ENCODE measurements at places on chromosomes 2 and 18. TPM values are rescaled to one million over a fixed set of nuclear protein-coding genes. Genes with fewer than 3 reads are reported as not detected.

DNA sequence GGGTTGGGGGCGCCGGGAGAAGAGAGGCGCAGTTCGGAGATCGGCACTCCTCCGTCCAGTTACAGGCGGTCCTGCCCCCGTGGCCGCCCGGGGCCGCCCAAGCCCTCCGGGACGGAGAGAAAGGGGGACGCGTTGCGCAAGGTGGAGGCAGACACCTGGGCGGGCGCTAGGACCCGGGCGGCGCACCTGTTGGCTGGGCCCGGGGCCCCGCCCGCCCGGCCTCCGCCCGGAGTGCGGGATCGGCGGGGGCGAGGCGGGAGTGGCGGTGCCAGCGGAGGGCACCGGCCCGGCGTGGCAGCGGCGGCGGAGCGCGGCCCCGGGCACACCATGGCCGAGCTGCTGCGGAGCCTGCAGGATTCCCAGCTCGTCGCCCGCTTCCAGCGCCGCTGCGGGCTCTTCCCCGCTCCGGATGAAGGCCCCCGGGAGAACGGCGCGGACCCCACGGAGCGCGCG lies at the start of gene SGPP2:
TSS of gene SGPP2 (plus strand) at position 268 of the 453 bp plus-strand sequence. CDS start at position 328, 60 bp downstream.
- H3K27ac ChIP-seq: peak within 1 kb of the TSS; percentile 93
- peaks cover under 1% of the 10 kb centered on the region for H3K36me3 ChIP-seq
- H3K27me3 ChIP-seq: peaks cover 40% of the 10 kb centered on the region
- H3K4me3 ChIP-seq: peak within 1 kb of the TSS; percentile 86
- peak; percentile 24 for DNase-seq
- peaks cover 38% of the 10 kb centered on the region for H3K4me1 ChIP-seq

GRCh38 chr2:126600742-126601141 lies 55.2 kb upstream of the GYPC start:
- H3K4me3 ChIP-seq: no peak overlapping the region
- H3K27me3 ChIP-seq: no peaks in the 10 kb centered on the region
- no peaks in the 10 kb centered on the region for H3K4me1 ChIP-seq
- H3K36me3 ChIP-seq: no peaks in the 10 kb centered on the region
- no peak for DNase-seq
- no peak overlapping the region for H3K27ac ChIP-seq

DNA sequence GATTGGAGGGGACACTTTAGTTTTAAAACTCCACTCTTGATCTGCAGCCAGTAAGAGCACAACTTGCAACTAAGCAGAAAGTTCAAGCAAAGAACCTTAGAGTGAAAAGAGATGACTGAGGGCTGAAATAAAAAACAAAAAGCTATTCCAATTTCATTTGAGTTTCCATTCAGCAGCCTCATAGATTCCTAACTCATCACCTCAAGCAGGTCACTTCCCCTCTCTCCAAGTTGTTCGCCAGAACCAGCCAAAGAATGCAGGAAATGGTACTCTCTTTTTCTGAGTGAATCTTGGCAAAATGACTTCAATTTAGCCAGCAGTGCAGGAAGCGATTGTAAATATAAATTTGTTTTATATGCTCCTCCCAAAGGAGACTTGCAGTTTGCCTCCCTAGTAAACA lies 213.3 kb downstream of the SETBP1 start:
- H3K4me3 ChIP-seq: no peak overlapping the region
- peak overlapping the region; percentile 28 for H3K27ac ChIP-seq
- no peaks in the 10 kb centered on the region for H3K27me3 ChIP-seq
- no peak for DNase-seq
- H3K36me3 ChIP-seq: peaks cover 21% of the 10 kb centered on the region

RESP18 gene
- not detected for total RNA-seq

- H3K27ac ChIP-seq: no peak overlapping the region
- H3K4me1 ChIP-seq: peaks cover 12% of the 10 kb centered on the region
- H3K27me3 ChIP-seq: no peaks in the 10 kb centered on the region
- no peak for DNase-seq
- no peak overlapping the region for H3K4me3 ChIP-seq
Measured at GRCh38 chr2:134288814-134289213, 34.9 kb downstream of the MGAT5 start.

DNA sequence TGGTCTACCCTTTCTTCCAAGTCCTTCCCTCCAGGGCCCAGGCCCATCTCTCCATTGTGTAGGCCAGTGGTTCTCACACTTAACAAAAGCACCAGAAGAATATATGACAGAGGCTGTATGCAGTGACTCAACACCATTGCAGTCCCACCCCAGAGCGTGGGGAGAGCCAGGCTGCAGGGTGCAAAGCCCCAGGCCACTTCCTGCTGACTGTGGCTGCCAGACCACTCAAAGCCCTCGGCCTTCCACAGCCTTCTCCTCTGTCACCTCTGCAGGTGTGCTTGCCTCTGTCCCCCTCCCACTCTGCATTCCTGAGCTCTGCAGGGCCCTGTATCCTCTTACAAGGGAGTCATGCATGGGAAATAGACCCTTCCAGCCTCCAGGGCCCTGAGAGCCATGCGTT lies 40.4 kb upstream of the ARHGEF4 start:
- peaks cover 30% of the 10 kb centered on the region for H3K27me3 ChIP-seq
- H3K4me1 ChIP-seq: peaks cover 5% of the 10 kb centered on the region
- H3K36me3 ChIP-seq: no peaks in the 10 kb centered on the region
- H3K4me3 ChIP-seq: no peak overlapping the region
- DNase-seq: no peak
- no peak overlapping the region for H3K27ac ChIP-seq

DNA sequence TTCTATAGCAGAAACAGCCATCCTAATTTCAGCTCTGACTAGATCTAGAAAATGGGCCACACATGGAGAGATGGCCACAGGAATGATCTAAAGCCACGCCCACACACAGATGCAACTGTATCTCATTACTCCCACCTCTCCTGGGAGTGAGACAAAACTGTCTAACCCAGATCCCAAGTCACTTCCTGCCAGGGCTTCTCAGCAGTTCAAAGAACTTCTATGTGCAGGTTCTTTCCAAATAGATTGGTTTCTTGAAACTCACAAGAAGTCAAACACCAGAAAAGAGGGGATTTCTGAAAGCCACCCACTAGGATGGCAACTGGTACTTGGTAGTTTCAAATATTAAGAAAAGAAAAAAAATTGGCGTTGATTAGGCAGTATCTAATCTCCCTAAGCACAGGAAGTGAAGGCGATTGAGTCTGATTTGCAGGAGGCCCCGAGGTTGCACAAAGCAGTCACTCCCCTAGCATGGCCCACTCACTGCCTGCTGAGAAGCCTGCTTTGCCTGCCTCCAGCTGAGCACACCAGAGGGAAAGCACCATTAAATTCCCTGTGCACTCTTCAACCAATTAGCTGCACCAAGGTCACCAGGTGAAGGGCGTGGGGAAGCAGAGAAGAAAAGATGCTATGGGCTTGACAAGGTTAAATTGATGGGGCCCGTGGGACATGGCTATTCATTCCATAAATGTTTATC lies 51.1 kb downstream of the PAPOLG start:
- no peaks in the 10 kb centered on the region for H3K27me3 ChIP-seq
- peaks cover 2% of the 10 kb centered on the region for H3K36me3 ChIP-seq
- peaks cover 13% of the 10 kb centered on the region for H3K4me1 ChIP-seq
- DNase-seq: no peak
- no peak overlapping the region for H3K27ac ChIP-seq

TSGA10 gene
- total RNA-seq: 12.3 TPM

DNA sequence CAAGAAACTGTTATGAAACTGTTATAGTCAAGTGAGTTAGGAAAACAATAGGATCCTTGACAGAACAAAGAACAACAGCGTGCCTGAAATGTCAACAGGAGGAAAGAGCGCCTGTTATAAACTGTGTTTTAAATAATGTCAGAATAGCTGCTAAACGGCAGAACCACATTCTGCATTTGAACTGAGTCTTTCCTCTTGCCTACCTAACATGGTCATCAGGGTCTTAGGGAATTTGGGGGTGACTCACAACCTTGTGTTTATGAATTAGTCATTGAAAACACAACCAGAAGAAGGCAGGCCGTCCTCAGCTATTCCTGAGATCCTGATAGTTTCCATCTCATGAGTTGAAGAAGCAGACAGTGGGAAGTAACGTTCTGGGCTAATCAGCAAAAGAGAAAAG lies 222.0 kb upstream of the FN1 start:
- peaks cover 24% of the 10 kb centered on the region for H3K4me1 ChIP-seq
- no peak overlapping the region for H3K4me3 ChIP-seq
- no peaks in the 10 kb centered on the region for H3K36me3 ChIP-seq
- no peak for DNase-seq

GRCh38 chr2:241519669-241520068 lies 11.3 kb upstream of the STK25 start:
- H3K36me3 ChIP-seq: no peaks in the 10 kb centered on the region
- H3K4me1 ChIP-seq: no peaks in the 10 kb centered on the region
- DNase-seq: no peak
- H3K27ac ChIP-seq: no peak overlapping the region

DNA sequence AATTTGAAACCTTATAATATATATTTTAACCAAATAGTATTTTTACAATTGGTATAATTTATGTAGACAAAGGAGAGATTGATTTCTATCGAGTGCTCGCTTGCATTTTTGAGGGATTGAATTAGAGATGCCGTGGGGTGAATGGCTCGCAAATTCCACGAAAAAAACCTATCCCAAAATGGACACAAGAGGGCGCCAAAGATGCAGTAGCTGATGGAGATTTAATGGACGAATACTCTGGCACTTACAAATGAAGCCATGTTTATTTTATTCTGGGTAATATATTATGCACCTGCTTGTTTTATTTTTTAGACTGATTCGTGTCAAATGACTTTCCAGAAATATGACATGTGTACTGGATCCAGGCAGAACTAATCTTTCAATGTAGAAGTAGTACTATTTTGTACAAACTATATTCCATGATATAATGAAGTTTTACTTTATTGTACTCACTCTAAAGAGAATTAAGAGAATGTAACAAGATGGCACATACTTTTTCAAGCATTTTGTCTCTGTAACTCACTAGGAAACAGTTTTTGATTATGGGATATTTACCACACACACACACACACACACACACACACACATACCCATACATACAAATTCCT lies 505.4 kb downstream of the PLCL1 start:
- peak; percentile 29 for DNase-seq
- H3K27me3 ChIP-seq: peaks cover 25% of the 10 kb centered on the region
- no peak overlapping the region for H3K4me3 ChIP-seq
- H3K36me3 ChIP-seq: no peaks in the 10 kb centered on the region
- H3K27ac ChIP-seq: no peak overlapping the region
- peaks cover 9% of the 10 kb centered on the region for H3K4me1 ChIP-seq

LAMA1 gene
- 257 TPM for total RNA-seq

CRYGC gene
- not detected for total RNA-seq

FBLN7 gene
- 9.3 TPM for total RNA-seq

MAPRE3 gene
- total RNA-seq: 18.0 TPM

DNA sequence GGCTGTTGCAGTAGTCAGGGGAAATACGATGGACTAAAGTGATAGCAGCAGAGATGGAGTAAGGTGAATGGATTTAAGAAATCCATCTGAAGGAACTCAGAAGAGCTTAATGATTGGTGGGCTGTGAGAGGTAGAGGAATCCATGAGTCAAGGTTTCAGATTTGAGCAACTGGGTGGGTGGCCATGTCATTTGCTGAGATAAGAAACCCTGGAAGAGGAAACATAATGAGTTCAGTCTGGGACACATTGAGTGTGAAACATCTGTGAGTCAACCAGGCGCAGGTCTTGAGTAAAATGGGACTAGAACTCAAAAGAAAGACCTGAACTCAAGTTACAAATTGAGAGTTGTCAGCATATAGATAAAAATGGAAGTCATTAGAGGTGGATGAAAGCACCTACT lies 19.7 kb upstream of the ASNSD1 start:
- H3K36me3 ChIP-seq: no peaks in the 10 kb centered on the region
- no peak for DNase-seq
- H3K27me3 ChIP-seq: no peaks in the 10 kb centered on the region
- H3K27ac ChIP-seq: peak overlapping the region; percentile 46
- peaks cover 20% of the 10 kb centered on the region for H3K4me1 ChIP-seq
- H3K4me3 ChIP-seq: no peak overlapping the region

- no peak overlapping the region for H3K27ac ChIP-seq
- no peaks in the 10 kb centered on the region for H3K27me3 ChIP-seq
- no peak overlapping the region for H3K4me3 ChIP-seq
- DNase-seq: no peak
- no peaks in the 10 kb centered on the region for H3K4me1 ChIP-seq
- no peaks in the 10 kb centered on the region for H3K36me3 ChIP-seq
Measured at GRCh38 chr18:69948919-69949537, 1.4 kb upstream of the CD226 start.

ANKRD62 gene
- not detected for total RNA-seq

LDLRAD4 gene
- total RNA-seq: 3.4 TPM

CD226 gene
- total RNA-seq: 0.55 TPM

RPRD1A gene
- 75.2 TPM for total RNA-seq

DNA sequence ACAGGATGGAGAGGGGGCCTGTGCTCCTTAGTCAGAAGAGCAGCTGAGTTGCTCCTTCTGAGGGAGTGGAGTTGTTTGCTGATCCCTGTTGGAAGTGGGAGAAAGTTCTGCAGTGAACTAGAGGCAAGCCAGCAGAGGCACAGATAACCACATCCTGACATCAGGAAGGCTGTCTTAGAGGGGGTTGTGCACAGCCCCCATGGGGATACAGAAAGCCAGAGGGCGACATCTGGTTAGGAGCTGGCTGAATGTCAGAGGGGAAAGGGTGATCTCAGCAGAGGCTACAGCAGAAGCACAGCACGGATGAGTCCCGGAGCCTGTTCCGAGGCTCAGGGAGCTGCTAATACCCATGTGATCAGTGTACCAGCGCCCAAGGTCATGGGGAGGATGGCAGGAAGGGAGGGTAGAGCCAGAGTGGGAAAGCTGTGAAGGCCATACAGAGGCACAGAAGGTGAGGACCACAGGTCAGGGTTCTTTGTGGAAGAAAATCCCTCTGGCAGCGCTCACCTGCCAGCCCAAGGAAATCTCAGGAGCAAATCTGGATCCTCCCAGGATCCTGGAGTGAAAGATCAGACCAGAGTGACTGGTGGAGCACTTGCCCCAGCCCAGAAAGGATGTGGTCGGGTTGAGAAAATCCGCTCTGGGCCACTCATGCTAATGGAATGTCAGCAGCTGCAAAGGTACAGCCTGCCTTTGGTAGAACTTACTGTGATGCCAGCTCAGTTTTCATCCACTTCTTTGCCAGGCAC lies 111.8 kb downstream of the STPG4 start:
- H3K27me3 ChIP-seq: no peaks in the 10 kb centered on the region
- peaks cover 5% of the 10 kb centered on the region for H3K36me3 ChIP-seq
- H3K4me1 ChIP-seq: peaks cover 1% of the 10 kb centered on the region
- H3K27ac ChIP-seq: no peak overlapping the region
- no peak for DNase-seq
- no peak overlapping the region for H3K4me3 ChIP-seq

DNA sequence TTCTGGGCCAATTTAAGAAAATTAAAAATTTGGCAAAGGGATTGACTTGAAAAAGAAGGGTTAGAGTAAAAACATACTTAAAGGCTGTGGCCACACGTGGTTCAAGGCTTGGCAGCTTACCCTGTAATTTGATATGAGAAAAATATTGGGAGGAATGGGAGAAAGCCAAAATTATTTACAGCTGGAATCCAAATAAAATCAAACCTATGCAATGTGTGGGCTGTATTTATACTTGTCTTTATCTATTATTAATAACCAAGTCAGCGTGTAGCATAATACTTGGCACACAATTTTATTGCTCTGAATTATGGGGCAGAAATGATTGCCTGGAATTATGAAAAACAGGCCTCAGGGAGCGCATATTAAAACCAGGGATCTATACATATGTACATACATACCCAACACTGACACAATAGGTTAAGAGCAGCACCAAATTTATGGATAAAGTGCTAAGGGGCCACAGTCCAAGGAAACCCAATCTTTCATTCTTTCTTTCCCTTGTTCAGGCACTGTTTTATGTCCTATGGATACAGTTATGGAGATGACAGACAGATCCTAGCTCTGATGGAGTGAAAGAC lies 35.6 kb downstream of the FAM124B start:
- DNase-seq: no peak
- H3K36me3 ChIP-seq: no peaks in the 10 kb centered on the region
